ENCODE measurements at places on chromosomes 1 and 21.
A peak's percentile ranks its signal among the peaks of the same experiment; 100 is the strongest.

GRCh38 chr1:182561456-182561855 is 27.6 kb downstream of the RNASEL start:
- no peak for DNase-seq

DNA sequence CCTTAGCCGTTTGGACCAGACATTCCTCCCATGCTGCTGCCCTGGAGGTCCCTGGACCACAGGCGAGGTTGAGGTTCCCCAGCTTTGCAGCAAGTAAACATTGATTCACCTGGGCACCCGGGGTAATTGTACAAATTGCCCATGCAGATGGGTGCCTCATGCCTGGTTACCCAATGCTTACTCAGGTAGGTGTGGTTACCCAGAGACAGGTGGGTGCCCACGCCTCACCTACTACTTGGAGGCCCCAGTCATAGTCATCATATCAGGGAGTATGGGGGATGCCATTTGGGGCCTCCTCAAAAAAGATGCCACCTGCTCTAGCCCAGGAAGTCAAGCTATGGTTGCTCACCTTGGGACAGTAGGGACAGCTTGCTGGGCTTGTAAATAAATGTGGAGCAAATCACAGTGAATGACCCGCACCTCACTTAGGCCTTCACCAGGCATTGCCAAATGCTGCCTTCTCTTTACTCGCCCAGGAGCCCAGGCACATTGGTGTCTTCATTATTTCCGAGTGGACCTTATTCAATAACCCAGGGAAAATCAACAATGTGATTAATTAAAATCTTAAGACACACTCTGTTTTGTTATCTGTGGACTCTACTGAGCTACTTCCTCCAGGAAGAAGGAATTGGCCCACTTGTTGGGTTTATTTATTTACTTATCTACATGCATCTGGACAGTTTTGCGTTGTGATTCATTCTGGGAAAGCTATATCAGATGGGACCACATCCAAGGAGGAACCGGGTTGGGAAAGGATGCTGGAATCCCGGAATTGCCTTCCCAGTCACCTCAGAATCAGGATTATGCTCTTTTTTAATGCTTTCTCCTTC is 35.6 kb upstream of the GRHL3 start:
- no peak for DNase-seq

DNA sequence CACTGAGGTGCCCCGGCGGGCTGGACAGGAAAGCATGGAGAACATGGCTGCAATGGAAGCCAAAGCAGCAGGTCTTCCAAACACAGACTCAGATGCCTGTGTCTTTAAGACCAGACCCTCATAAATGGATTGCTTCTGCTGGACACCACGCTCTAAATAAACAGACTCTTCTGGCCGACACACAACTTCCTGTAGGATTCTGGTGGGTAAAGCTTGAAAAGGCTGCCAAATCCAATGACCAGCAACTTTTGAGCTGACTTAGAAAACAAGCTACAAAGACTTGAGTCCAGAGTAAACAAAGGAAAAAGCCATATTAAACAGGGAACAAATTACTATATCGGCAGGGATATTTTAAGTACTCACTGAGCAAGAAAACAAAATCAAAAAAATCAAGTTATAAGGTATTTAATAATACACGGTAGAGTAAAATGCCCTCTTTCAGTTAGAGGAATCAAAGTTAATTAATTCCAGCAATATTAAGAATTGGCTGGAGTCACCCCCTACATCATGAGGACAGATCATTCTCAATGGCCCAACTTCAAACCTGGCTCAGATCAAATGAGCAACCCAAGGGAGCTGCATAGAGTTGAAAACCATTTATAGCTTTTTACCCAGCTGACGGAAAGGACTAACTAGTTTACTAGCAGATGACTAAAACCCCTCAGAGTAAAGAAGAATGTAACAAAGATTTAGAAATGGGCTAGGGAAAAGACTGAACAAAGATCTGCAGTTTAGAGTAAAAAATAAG is 102.4 kb downstream of the TGFBR3 start:
- no peak for DNase-seq

- DNase-seq, result no peak
Observed at GRCh38 chr1:20354610-20355009, 63.9 kb downstream of the VWA5B1 start.

- no peak for DNase-seq
Observed at GRCh38 chr1:80535466-80535865, 1265.3 kb upstream of the ADGRL2 start.

DNA sequence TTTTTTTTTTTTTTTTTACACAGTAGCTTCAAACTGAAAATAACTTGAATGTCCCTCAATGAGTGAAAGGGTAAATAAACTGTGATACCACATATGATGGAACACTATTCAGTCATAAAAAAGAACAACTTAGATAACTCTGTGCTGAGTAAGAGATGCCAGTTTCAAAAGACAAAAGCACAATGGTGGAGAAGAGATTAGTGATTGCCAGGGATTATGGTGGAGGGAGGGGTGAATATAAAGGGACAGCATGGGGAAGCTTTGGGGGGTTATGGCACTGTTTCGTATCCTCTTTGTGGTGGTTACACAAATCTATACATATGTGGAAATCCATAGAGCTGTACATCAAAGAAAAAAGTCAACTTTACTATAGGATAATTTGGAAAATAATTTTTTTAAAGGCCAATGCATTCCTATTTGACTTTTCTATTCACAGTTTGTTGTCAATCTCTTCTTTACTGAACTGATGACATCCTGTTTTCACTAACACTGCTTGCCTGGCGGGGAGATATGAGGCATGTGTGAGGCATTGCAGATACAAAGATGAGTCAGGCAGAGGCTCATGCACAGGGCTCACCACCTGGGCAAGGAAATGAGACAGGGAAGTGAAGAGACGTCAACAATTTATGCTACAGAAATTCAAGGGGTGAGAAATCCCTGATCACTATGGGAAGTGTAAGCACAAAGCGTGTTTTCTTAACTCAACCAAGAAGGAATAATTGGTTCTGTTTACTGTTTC is 302.7 kb downstream of the DUSP10 start:
- DNase-seq, result peak; percentile 22

Data from stimulated activated CD8-positive, alpha-beta memory T cell treated with anti-CD3 and anti-CD28 coated beads, Interleukin-4, amount 100 ng/mL, for 24 hours (primary cell).